ENCODE measurements at places on chromosomes 13 and 19. TPM values are rescaled to one million over a fixed set of nuclear protein-coding genes. Genes with fewer than 3 reads are reported as not detected.

Gene ZNF563
- total RNA-seq = 5.3 TPM

Gene ZNF805
- total RNA-seq = 29.7 TPM

Gene ALOX5AP
- total RNA-seq = 12.8 TPM

Gene FAM124A
- total RNA-seq = 3.7 TPM

Gene GIPR
- 4.1 TPM for total RNA-seq

Gene GPR4
- 1.8 TPM for total RNA-seq

Gene ZNF254
- 34.7 TPM for total RNA-seq

Gene TNFSF11
- 0.12 TPM for total RNA-seq

Gene SPRED3
- 0.23 TPM for total RNA-seq

Gene SLC7A10
- 3.0 TPM for total RNA-seq

Gene CEACAM16
- not detected for total RNA-seq

Gene SIGLEC10
- 2.4 TPM for total RNA-seq
